Left kidney (tissue), 8 donors: ENCODE measurements at places on chromosomes 5 and 9. TPM values are rescaled to one million over a fixed set of nuclear protein-coding genes. Genes with fewer than 3 reads are reported as not detected.
A peak's percentile ranks its signal among the peaks of the same experiment; 100 is the strongest.

SEMA4D gene
- polyA plus RNA-seq = 56.0 TPM

MZB1 gene
- 0.96 TPM for polyA plus RNA-seq

FSD1L gene
- polyA plus RNA-seq = 11.4 TPM

TLX3 gene
- polyA plus RNA-seq = not detected

DNA sequence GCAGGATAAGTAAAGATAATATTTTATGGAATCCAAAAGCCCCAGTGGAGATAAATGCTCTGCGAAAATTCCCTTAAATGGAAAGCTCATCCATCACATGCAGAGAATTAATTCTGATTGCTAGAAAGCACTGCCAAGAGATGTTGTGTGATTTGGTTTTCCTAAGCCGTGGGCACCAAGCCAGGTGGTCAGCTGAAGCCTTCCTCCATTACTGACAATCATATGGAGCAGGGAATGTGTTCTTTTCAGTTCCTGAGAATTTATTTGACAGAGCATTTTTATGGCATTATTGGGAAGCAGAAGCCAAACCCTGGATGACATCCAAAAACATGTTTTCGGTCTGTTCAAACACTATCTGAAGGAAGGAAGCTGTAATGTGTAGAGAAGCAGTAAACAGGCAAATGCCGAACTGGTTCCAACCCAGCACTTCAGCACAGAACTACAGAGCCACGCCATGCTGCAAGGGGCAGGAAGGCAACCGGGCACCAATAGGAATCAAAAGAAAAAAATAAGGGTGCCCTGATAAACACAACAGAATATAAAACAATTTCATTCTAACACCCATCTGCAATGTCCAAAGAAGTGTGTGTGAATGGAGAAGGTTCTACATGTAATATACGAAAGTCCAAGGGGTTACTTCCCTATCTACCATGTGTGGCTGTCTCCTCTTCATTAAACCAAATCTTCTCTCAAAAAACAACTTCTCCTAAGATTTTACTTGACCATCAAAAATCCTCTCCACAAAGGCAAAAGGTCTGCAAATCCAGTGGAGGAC is 12.3 kb downstream of the ARSB start:
- DNase-seq = peak; percentile 60

- no peak for DNase-seq
These were observed 24.4 kb downstream of the CYFIP2 start for GRCh38 chr5:157290156-157290980.

DNA sequence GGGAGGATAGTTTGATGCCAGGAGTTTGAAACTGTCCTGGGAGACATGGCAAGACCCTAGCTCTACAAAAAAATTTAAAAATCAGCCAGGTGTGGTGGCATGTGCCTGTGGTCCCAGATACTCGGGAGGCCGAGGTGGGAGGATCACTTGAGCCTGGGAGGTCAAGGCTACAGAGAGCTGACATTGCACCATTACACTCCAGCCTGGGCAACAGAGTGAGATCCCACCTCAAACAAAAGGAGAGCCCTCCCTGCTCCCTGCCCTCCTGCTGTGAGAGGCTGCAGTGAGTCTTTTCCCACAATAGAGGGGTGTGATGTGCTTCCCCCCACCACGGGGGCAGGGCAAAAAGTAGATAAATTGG is 10.1 kb upstream of the CCDC187 start:
- no peak for DNase-seq

GRCh38 chr5:56587381-56588130 is 227.8 kb upstream of the MAP3K1 start:
- no peak for DNase-seq

- no peak for DNase-seq
These were observed 1.3 kb upstream of the NNT start for GRCh38 chr5:43601454-43602260.

DNA sequence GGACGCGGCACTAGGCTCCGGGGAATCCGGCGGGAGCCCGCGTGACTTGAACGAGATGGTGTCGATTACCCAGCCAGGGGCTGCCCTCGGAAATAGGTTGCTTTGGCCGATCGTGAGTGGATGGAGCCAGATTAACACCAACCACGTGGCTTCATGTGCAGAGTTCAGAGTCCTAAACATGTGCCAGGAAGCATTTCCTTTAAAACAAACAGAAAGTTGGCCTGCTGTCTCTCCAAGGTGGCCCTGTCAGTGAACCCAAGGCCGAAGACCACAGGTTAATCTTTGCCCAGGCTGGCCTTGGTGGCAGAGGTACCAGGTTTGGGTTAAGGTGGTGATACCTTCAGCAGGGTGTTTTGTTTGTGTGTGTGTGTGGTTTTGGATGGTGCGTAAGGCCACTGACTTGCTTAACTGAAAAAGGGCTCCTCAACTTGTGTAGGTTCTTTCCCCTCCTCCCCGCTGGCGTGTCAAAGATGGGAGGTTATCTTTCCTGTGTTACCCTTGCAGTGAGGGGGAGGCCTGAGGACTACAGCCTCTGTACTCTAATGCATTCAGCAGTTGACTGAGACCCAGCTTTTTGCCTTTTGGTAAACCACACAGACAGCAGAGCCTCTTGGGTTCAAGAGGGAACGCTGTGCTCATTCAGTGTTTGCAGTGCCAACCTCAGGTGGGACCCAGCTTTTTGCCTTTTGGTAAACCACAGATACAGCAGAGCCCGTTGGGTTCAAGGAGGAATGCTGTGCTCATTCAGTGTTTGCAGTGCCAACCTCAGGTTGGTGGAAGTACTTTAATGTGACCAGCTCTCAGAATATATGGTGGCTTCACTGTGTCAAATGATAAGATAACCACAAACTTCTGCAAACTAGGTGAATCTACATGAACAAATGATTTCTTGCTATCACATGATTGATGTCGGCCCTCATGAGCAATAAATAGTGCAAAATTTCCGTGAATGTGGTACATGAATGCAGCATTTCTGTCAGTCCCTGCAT is 1.4 kb downstream of the IQGAP2 start:
- DNase-seq = no peak

DNA sequence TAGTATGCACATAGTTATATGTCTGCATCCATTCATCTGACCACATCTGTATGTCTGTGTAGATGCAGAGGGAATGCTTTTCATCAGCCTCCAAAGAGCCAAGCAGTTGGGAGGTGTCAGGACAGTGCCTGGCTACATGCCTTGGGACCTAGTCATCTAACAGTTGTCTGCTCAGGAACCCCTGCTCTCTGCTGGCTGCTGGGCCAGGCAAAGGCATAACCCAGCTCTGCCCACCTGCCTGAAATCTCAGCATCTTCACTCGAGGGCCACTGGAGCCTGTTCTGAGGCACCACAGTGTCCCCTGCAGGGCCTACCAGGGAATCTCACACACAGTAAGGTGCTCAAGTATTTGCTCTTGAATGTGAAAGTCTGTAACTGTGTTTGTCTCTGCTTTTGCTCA is 3.7 kb downstream of the C9orf50 start:
- no peak for DNase-seq

DNA sequence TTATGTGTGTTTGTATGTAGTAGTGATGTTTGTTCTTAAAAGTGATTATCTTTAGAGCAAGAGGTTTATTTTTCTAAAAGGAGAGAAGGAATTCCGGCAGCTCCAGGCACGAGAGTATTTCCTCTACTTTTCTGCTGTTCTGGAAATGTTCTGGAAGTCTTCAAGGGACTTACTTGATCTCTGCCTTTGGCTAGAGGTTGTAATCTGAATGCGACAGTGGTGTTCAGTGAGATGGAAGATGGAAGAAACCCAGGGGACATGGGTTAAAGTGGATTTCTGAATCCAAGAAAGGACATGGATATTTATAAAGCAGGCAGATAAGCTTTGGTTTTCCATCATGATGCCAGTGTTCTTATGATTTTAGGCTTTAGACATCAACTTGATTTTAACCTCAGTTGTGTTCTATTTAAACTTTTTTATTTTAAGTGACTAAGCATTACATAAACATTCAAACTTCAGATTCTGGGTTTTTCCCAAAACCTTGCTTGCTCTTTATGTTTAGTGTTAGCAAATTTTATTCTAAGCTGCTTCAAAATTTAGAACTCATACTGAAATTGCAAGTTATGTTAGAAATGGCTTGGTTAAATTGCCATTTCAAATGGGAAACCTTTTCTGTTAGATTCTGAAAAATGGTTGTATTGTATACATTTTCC is 3.6 kb downstream of the GPR21 start:
- no peak for DNase-seq

- DNase-seq = no peak
These were observed 301.1 kb downstream of the PRR16 start for GRCh38 chr5:120765189-120765588.
